Naive thymus-derived CD4-positive, alpha-beta T cell (primary cell): ENCODE measurements at places on chromosomes 4 and X. TPM values are rescaled to one million over a fixed set of nuclear protein-coding genes. Genes with fewer than 3 reads are reported as not detected.

DNA sequence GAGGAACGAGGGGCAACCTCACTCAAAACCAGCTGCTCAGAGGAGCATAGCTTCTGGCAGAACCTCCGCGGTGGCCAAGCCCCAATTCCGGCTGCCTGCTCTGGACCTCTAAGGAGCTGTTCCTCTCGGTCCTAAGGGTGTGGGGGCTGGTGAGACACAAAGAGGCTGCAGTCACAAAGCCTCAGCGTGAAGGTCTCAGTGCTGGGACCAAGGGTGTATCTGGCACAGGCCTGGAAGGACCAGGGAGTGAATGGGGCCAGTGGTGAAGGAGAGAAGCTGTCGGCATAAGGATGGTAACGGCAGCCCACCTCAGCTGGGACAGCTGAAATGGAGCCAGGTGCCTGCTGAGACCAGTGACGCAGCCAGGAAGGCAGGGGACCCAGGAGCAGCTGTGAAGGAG, 5.3 kb downstream of the PDE6B start:
- no peak overlapping the region for H3K27ac ChIP-seq
- no peak for DNase-seq
- H3K36me3 ChIP-seq = no peaks in the 10 kb centered on the region
- no peaks in the 10 kb centered on the region for H3K27me3 ChIP-seq

DNA sequence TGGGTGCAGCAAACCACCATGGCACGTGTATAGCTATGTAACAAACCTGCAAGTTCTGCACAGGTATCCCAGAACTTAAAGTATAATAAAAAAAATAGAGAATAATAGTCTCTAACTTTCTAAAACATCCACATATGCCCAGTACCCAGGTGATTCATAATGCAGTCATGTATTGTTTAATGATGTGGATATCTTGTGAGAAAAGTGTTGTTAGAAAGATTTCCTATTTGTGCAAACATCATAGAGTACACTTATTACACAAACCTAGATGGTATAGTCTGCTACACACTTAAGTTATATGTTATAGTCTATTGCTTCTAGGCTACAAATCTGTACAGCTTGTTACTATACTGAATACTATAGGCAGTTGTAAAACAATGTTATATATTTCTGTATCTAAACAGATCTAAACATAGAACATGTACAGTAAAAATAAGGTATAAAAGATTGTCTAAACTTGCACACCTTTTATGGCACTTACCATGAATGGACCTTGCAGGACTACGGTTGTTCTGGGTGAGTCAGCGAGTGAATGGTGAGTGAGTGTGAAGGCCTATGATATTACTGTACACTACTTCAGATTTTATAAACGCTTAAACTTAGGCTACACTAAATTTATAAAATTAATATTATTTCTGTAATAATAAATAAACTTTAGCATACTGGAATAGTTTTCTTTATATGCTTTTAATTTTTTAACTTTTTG, 232.2 kb upstream of the SLIT2 start:
- H3K4me1 ChIP-seq = no peaks in the 10 kb centered on the region
- H3K36me3 ChIP-seq = no peaks in the 10 kb centered on the region
- H3K27ac ChIP-seq = no peak overlapping the region

GRCh38 chrX:40960041-40960440, 125.2 kb upstream of the USP9X start:
- no peak for DNase-seq
- H3K27ac ChIP-seq = no peak overlapping the region
- no peaks in the 10 kb centered on the region for H3K27me3 ChIP-seq
- H3K36me3 ChIP-seq = no peaks in the 10 kb centered on the region
- no peaks in the 10 kb centered on the region for H3K4me1 ChIP-seq

- H3K36me3 ChIP-seq = no peaks in the 10 kb centered on the region
- DNase-seq = no peak
- no peak overlapping the region for H3K4me3 ChIP-seq
- H3K27ac ChIP-seq = no peak overlapping the region
Observed at GRCh38 chr4:156971165-156971675, 379 bp downstream of the PDGFC start.

DNA sequence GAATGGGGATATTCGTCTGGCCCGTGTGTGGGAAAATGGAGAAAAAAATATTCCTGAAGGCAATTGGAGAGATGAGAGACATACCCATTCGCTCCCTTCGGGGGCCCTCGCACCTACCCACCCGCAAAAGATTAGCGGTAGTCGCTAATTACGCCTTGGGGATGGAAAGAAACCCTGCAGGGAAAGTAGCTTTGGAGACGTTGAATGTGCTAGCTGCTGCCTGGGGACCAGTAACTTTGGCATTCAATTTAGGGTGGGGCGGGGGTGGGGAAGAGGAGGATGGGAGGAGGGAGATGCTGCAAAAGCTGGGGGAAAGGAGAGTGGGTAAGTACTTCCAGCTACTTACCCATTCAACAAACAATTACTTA, 407 bp upstream of the ZC4H2 start:
- no peak for DNase-seq
- H3K27me3 ChIP-seq = no peaks in the 10 kb centered on the region
- H3K36me3 ChIP-seq = no peaks in the 10 kb centered on the region

DNA sequence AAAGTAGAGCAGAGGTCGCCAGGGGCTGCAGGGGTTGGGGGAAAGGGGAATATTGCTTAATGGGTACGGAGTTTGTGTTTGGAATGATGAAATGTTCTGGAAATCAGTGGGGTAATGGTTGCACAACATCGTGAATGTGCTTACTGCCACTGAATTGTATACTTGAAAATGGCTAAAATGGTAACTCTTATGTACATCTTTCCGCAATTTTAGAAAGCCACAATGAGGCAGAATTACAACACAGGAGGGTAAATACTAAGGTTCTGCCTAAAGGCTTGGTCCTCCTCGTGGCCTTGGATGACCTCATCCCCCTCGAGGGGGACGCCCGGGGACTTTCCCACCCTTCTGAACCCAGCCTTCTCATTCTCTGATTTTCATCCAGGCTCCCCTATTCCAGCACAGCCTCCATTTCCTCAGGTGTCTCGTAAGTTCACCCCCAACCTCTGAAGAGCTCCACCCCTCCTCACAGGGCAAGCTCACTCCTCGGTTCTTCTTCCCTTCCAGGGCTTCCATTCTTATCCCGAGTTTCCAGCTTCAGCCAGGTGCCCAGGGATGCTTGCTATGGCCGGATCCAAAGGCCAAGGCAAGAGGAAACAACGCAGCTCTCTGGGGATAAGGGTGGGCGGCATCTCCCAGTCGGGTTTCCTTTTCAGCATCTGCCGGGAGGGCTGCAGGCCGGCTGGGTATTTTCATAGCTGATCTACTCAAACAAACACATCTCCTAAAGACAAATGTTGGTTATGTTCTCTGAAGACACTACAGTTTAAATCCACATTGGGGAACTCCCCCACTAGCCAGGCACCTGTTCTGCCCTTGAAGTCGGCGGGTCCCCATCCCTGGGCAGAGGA, 71.3 kb upstream of the ACSL1 start:
- no peak for DNase-seq
- H3K4me3 ChIP-seq = no peak overlapping the region
- no peaks in the 10 kb centered on the region for H3K4me1 ChIP-seq
- no peaks in the 10 kb centered on the region for H3K27me3 ChIP-seq

DNA sequence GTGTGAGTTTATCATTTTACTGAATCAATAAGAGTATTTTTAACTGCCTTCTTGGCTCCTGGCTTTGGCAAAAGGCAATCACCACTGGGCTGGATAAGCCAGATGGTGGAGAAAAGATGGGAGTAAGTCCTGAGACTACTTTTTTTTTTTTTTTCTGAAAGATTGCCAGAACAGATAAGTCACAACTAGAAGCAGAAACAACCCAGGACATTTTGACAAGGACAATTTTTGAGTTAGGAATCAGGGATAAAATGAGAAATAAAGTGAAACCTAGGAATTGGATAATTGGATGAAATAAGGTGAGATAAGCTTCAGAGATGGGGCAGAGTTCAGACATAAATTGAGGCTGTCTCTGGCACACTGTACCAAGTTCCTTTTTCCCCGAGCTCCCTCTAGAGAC, 471.0 kb downstream of the KLHL13 start:
- H3K4me1 ChIP-seq = no peaks in the 10 kb centered on the region
- DNase-seq = no peak
- no peaks in the 10 kb centered on the region for H3K36me3 ChIP-seq
- no peak overlapping the region for H3K27ac ChIP-seq
- H3K4me3 ChIP-seq = no peak overlapping the region
- no peaks in the 10 kb centered on the region for H3K27me3 ChIP-seq

DNA sequence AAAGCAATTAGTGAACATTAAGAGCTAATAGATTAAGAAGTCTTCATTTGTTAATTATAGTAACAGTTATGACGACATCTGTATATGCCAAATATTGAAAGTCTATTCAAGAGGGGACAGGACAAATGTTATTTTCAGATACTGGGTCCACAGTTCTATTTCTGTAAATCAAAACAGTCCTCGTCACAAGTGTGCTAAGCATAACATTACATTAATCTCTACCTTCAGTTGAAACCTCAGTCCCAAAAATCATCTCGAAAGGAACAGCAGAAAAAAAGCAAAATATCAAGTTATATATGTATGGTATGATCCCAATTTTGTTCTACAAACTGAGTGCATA, 70.3 kb downstream of the APBB2 start:
- no peak for DNase-seq
- H3K36me3 ChIP-seq = no peaks in the 10 kb centered on the region
- H3K4me1 ChIP-seq = no peaks in the 10 kb centered on the region
- no peak overlapping the region for H3K4me3 ChIP-seq

- H3K4me1 ChIP-seq = no peaks in the 10 kb centered on the region
- H3K27ac ChIP-seq = no peak overlapping the region
- H3K36me3 ChIP-seq = no peaks in the 10 kb centered on the region
- H3K27me3 ChIP-seq = no peaks in the 10 kb centered on the region
- no peak overlapping the region for H3K4me3 ChIP-seq
Observed at GRCh38 chr4:99986792-99987191, 36.7 kb upstream of the H2AZ1 start.

DNA sequence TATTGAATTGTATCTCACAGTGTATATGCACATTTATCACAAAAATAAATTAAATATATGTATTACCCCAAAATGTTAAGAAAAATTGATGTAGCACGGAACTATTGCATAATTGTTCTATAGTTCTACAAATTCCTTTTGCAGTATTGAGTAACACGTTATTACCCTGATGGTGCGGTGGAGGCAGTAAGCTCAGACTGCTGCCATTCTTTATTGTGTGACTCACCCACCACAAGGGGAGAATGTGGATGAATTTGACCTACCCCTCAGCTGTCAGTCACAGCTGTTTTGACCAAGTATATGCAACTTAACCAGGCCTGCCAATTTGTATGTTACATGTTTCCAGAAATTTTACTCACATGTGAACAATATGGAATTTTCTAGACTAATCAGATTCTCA, 506.6 kb downstream of the SH3BGRL start:
- H3K36me3 ChIP-seq = no peaks in the 10 kb centered on the region
- H3K27ac ChIP-seq = no peak overlapping the region
- no peak for DNase-seq
- no peaks in the 10 kb centered on the region for H3K27me3 ChIP-seq
- H3K4me3 ChIP-seq = no peak overlapping the region
- H3K4me1 ChIP-seq = no peaks in the 10 kb centered on the region

DNA sequence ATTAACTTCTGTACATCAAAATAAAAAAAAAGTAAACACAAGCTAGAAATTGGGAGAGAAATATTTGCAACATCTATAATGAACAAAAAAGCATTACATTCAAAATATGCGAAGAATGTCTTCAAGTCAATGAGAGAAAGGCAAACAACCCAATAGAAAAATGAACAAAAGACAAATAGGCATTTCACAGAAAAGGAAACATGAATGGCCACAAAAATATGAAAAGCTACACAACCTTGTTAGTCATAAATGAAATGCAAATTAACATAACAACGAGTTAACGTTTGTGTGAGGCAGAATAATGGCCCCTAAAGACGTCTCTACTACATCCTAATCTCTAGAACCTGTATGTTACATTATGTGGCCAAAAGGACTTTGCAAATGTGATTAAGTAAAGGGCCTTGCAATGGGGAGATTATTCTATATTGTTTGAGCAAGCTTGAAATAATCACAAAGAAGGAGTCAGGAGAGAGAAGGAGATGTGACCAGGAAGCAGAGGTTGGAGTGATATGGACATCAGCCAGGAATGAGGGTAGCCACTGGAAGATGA, 86.8 kb downstream of the WDFY3 start:
- H3K36me3 ChIP-seq = no peaks in the 10 kb centered on the region
- H3K4me3 ChIP-seq = no peak overlapping the region
- H3K27me3 ChIP-seq = no peaks in the 10 kb centered on the region
- DNase-seq = no peak
- no peak overlapping the region for H3K27ac ChIP-seq

DNA sequence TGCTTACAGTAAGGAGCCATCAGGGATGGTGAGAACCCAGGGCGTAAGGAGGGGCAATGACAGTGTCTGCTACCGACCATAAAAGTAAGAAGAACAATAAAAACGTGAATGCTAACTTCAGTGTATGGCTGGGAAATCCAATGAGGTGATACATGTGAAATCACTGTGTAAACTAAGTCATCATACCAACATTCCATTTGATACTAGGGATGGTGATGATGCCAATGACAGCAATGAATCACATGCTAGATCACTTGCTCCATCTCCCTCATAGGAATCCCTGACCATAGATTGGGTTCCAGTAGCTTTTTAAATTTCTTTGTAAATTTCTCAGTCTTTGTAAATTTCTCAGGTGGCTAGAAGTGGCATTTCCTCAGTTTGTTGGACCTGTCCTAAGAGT, 146.3 kb downstream of the SMIM20 start:
- H3K27me3 ChIP-seq = no peaks in the 10 kb centered on the region
- no peak overlapping the region for H3K27ac ChIP-seq
- DNase-seq = no peak

- DNase-seq = no peak
- H3K4me3 ChIP-seq = no peak overlapping the region
- no peaks in the 10 kb centered on the region for H3K27me3 ChIP-seq
- no peaks in the 10 kb centered on the region for H3K4me1 ChIP-seq
Observed at GRCh38 chrX:69501429-69501828, 2.7 kb upstream of the NALF2 start.

DNA sequence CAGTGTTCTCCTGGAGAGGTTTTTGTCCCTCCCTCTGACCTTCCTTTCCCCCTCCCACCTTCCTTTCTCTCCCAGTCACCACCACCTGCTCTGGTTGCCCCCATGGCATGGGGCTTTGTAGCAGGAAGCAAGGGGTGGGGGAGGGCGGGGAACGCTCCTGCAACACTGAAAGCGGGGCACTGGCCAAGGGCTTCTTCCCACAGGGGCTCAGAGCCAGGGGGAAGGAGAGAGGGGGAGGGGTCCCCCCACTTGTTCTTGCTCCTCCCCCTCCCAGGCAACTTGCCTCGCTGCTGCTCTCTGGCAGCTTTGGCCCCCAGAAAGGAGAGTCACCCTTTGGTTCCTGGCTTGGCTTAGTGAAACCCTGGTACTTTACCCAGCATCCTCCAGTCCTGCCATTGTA, 48.4 kb downstream of the BCORL1 start:
- H3K4me3 ChIP-seq = no peak overlapping the region
- H3K27ac ChIP-seq = no peak overlapping the region
- H3K36me3 ChIP-seq = peaks cover 33% of the 10 kb centered on the region
- no peak for DNase-seq

Gene MAGEA4
- not detected for total RNA-seq

Gene SPANXA2
- not detected in 2 replicates for total RNA-seq

Gene CPLX1
- 1.5 and 2.6 TPM in 2 replicates for total RNA-seq

Gene F11
- not detected for total RNA-seq

Gene POU4F2
- not detected for total RNA-seq

Gene GPR34
- 2.1 TPM for total RNA-seq

Gene ARL13A
- total RNA-seq = not detected

Gene DKK2
- not detected in 2 replicates for total RNA-seq
